ENCODE measurements at places on chromosomes 3 and 15.

DNA sequence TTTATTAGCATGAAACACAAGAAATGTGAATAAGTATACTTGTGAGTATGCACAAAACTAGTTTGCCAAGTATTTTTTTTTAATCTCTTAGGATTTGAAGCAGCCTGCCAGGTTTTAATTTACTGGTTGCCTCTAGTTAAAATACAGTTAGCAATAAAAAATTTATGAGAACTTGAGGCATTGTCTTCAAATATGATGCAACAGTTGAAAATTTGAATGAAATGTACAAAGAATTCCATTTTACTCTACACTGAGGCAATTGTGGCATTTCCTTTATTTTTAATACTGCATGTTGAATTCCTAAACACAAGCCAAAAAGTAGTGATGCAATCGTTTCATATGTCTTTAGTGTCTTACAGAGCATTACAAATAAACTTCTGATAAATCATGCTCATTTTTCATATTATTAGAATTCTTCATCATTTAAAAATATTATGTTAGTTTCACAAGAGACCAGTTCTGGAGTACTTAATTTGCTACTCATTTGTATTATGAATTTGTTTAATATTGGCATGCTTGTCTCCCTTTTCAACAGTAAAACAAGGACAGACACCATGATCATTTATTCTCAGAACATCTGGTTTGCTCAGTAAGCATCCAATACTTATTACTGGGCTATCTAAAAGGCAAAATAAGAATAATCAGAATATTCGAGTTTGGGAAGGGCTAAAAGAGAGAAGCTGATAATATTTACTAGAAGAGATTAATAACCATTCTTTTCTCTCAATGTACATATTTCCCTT, 124.8 kb upstream of the PTX3 start:
- DNase-seq = no peak

GRCh38 chr3:46359733-46360493, 6.0 kb downstream of the CCR2 start:
- no peak for DNase-seq

DNA sequence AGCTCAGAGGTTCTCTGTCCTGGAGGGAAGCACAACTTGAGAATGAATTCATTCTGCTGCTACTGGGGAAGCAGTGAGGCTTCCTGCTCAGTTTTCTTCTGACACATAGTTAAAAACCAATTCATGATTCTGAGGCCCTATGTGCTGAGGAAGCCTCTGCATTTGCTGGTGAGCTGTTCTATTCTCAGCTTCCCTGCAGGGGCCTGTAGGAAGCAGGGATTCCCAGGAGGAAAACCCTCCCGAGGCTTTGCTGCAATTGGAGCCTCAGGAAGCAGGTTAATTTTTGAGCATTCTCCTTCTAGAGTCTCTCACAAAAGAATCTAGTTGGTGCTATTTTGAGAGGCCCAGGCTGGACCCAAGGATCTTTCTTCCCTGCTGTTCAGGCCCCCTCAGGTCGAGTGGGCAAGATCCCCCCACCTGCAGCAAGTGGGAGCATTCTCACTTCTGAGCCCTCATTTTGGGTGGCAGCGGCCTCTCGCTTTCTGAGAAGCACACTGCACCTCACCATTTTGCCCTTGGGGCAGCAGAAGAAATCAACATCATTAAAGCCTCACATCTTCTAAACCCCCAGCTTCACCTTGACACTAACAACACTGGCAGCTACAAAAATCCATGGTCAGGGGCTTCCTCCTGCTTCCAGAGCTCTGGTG, 197.5 kb upstream of the TSC22D2 start:
- DNase-seq = no peak

DNA sequence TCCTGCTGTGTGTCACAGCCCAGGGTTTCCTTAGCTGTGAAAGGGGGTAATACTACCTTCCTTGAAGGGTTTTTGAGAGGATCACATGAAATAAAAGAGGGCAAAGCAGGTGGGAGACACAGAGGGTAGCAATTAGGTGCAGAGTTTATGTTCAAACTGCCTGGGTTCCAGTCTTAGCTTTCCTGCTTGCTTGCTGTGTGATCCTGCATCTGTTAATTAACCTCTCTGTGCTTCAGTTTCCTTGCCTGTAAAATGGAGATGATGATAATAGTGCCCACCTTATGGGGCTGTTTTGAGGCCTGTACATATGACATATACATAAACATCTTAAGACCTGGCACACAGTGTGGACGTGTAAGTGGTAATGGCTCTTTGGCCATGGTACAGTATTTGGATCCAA, 35.0 kb downstream of the SPSB4 start:
- DNase-seq = no peak

- DNase-seq = no peak
Measured at GRCh38 chr15:32974691-32975090, 219.8 kb downstream of the FMN1 start.

GRCh38 chr15:56718560-56718959, 14.7 kb downstream of the ZNF280D start:
- DNase-seq = no peak

DNA sequence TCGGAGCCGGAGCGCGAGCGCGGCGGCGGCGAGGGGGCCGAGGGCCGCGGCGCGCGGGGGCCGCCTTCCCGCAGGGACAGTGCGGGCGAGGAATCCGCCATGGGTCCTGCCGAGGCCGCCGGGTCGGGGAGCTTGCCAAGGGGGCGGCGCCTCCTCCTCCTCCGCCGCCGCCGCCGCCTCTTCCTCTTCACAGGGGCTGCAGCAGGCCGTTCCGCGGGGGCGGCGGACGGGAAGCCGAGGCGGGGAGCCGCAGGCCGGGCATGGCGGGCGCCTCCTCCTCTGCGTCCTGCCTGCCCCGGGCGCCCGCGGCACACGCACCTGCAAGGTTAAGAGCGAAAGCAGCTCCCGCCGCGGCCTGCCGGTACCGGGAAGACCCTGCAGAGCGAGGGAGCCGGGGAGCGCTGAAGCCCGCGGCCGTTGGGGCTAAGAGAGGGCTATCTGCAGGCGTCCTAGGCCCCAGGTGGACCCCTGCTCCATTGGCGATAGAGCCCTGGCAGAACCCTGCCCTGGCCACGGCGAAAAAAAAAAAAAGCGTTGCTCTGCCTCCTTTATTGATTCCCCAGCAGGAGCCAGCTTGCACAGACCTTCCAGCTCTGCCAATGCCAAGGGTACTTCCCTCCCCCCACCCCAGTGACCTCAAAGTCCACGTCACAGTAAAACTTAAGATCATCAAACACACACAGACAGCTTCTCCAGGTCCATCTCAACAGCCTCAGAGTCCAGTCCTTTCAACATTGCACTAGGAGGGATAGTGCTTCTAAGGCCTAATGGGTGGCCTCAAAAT, at the start of gene LYSMD2:
Gene LYSMD2, minus strand, starts transcription at position 134 of the 784 bp plus-strand sequence. Its CDS starts 33 bp downstream, at position 101.
- peak; percentile 68 for DNase-seq

GRCh38 chr3:16066975-16067374, 107.5 kb upstream of the GALNT15 start:
- no peak for DNase-seq

DNA sequence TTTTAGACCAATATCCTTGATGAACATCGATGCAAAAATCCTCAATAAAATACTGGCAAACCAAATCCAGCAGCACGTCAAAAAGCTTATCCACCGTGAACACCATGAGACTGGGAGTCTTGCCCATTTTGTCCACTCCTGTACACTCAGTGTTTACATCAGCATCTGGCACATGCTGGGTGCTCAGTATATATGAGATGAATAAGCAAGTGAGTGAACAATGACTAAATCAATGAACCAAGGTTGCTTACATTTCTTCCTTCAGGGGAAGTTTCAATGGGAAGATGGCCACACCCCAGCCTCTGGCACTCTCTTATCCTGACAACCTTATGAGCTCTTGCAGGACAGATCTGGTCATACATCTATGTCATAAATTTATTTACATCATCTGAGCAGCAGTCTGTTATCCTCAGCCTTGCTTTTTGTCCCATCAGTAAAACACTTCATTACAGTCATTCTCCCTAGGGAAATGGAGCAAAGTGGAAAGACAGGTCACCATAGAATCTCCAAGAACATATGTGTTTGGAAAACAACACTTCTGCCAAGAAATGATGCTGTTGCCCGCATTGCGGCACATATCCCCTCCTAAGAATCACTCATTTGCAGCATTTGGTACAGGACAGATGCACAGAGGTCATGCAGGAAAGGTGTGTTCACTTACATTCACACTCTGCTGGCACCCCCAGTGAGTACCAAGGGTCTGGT, 171.8 kb upstream of the EIF1B start:
- DNase-seq = no peak

GRCh38 chr3:128273841-128274573, 120.7 kb downstream of the EEFSEC start:
- no peak for DNase-seq

DNA sequence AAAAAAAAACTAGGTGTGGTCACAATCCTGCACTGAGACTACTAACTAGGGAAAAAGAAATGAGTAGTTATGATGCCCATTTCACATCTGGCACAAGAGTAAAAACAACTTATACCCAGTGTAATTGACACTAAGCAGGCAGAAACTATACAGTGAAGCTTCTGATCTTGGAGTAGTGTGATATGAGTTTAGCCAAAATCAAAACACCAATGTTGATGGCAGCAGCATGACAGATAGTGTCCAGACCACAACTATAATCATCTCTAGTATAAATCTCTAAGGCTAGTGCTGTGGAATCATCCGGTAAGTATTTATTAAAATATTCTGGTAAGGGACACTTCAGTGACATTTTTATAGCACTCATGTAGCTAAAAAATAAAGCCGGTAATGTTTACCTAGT, 108.5 kb upstream of the EPHA6 start:
- DNase-seq = no peak

- no peak for DNase-seq
Measured at GRCh38 chr3:46996689-46997452, 17.4 kb downstream of the NBEAL2 start.

- no peak for DNase-seq
Measured at GRCh38 chr3:122257644-122258364, 67.2 kb upstream of the CSTA start.

- peak; percentile 13 for DNase-seq
Measured at GRCh38 chr3:111072031-111072921, 660 bp downstream of the NECTIN3 start.

DNA sequence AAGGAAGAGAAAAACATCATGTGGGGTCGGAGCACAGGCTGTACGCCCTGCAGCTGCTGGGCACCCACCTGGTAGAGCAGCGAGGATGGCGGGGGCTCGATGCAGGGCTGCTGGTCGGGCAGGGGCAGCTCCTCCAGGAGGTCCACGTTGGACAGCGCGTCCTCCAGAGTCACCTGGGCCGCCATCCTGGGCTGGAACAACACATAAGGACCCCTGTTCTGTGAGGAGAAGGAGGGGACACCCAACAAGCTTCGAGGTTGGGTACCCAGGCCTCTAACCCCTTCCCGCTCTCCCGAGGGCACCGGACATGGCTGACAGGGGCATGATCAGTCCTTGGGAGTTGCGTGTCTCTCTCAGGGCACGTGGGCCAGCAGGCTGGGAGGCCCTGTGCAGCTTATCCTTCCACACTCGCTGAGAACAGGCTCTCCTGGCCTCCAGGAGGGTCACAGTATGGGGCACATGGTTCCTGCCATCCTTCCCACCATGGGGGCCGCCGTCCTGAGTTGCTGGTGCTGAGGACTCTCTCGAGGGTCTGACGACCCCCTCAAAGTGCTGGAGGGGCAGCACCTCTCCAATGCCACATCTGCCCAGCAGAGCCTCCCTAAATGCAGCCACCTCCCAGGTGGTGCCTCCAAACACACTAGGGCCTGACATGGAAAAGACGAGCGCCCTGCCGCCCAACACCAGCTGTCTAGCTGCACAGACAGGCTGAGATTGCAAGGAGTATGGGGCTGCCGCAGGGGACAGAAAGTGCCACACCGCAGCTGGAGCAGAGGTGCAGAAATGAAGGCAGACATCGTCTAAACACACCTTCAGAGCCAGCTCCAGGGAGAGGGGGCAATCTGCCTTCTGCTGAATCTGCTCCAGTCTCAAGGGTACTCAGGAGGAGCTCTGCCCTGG, 32.8 kb downstream of the CYFIP1 start:
- no peak for DNase-seq

DNA sequence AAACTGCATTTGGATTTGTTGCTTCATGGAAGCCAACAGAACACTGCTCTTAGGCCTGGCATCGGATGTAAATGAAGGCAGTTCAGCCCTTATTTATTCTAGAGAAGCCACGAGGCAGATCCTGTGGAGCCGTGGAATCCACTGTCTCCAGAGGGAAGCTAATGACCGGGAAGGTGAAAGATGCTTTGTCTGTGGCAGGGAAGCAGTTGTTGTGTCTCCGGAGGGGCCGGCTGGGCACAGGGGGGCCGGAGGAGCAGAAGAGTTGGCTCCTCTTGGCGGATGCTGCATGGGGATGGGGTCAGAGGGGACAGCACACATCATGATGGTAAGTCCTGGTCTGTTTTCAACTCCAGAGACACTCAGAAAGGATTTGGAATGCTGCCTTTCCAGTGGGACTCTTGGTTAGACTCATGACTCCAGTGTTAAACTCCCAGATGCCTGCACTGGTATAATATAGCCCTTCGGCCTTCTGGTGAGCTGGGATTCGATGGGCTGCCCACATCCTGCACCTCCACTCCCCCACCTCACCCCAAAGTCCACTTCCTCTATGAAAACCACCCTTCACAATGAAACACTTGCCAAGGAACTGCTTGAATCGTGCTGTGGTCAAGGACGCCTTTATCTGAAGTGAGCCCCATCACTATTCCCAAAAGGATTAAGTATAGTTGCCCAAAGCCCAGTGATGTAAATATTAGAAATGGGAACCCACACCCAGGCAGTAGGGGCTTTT, 33.6 kb downstream of the TPM1 start:
- DNase-seq = no peak

GRCh38 chr3:100073714-100074307, 40.5 kb downstream of the FILIP1L start:
- DNase-seq = no peak

- DNase-seq = no peak
Measured at GRCh38 chr3:9781978-9782603, 10.2 kb downstream of the TADA3 start.

DNA sequence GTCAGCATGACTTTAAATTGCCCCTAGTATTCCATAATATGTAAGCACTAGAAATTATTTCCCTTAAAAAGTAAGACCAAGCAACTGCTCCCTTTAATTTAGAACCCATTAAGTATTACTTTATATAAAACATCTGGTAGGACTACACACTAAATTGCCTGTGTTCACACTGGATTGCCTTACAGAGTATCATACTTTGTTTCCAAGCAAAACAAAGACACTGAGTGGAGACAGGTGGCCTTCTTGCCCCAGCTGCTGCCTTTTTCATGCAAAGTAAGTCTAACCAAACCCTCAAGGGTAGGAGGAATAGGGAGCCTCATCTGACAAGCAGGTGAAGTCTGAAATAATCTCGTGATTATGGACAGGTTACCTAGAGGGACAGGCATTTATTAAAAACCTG, 87.3 kb downstream of the PEX5L start:
- no peak for DNase-seq

DNA sequence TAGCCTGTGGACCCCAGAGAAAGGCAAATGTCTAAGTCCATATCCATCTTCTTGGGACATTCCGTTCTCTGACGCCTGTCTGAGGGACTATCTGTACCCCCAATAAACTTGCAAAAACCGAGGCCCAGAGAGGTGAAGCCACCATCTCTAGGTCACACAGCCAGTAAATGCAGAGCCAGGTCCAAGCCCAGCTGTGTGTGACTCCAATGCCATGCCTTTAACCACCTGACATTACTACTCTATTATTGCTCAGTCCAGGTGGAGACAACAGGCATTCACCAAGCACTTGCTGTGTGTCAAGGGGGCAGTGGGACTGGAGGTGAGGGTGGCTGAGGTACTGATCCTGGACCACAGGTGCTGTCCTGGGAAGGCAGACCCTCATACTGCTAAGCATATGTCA, 25.4 kb downstream of the CYP8B1 start:
- no peak for DNase-seq
